Stimulated activated CD8-positive, alpha-beta memory T cell treated with anti-CD3 and anti-CD28 coated beads, Interleukin-2, amount 100 ng/mL, for 1 hour (primary cell): ENCODE measurements at places on chromosomes 5 and 9.

DNA sequence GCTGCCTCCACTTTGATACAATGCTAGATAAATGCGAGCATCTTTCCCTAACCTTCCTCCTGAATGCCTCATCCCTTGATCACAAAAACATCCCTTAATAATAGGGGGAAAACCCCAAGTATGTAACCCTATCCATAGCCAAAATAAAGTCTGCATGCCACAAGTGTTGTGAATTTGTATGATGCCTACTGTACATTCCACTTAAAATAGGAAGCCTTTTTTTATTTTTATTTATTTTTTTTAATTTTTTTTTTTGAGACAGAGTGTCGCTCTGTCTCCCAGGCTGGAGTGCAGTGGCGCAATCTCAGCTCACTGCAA lies 207.0 kb downstream of the AOPEP start:
- no peak for DNase-seq

DNA sequence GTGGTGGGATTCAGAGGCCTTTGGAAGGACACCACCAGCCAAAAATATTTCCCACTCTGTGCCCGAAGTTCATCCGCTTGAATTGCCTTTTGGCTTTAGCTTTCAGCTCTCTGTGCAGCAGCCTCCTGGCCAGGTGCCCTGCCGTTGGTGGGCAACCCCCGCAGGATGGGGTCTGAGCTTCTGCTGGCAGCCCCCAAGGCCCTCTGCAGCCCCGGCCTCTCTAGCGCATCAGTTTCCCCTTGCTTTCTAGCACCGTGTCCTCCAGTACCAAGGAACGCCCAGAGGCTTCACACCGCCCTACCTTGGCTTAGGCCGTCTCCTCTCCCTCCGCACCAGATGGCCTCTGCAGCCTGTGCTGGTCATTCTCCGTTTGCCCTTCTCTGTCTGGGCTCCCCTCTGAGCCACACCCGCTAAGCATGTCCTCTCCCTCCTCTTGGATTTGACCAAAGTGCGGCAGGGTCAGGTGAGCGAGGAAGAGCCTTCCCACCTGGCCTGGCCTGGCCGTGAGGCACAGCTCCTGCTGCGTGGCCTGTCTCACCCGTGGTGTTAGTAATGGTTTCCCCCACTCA lies 4.2 kb upstream of the TSC1 start:
- no peak for DNase-seq

- no peak for DNase-seq
Measured at GRCh38 chr5:1777281-1778137, 22.1 kb downstream of the MRPL36 start.

DNA sequence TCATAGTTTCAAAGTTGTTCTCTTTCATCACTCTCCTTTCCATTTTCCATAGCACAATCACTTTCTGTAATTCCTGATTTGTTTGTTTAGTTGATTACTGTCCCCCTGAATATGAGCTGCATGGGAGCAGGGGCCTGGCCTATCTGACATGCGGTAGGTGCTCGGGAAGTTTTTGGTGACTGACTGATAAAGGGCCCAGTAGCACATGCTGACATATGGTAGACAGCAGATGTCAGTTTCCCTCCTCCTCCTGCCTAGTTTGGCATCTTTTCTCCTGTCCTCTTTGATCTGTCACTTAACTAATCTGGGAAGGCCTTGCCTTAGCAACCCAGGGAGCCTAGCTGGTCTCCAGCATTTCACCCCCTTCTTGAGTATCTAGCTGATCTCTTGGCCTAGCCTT lies 14.4 kb downstream of the GALNT12 start:
- no peak for DNase-seq

DNA sequence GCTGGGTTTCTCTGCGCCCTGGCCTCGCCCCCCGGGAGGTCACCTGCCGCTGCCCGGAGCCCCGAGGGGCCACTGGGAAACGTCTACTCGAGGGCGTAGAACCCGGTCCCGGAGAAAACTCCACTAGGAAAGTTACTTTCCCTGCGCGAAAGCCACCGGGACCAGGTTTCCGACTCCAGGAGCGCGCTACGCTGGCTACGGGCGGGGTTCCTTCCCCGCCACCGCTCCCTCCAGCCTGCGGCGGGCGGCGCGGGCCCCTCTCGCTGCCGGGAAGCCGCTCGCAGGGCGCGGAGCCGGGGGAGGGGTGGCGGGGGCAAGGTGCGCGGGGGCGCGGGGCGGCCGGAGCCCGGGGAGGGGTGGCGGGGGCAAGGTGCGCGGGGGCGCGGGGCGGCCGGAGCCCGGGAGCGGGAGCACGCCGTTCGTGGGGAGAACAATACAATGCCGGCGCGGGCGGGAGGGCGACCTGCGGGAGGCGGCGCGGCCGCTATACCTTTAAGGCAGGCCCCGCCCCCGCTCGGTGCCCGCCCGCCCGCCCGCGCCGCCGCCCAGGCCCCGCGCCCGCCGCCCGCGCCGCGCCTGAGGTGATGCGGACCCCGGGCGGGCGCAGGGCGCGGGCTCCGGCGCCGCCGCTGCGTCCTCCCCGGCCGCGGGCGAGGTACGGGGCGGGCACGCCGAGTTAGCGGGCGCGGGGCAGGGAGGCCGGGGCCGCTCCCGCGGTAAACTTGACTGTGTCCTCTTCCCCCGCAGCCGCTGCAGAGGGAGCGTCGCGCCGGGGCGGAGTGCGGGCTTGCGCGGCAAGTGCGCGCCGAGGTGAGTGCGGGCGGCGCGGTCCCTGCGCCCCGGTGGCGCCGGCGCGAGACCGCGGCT lies 278.1 kb downstream of the AOPEP start:
- DNase-seq: no peak

DNA sequence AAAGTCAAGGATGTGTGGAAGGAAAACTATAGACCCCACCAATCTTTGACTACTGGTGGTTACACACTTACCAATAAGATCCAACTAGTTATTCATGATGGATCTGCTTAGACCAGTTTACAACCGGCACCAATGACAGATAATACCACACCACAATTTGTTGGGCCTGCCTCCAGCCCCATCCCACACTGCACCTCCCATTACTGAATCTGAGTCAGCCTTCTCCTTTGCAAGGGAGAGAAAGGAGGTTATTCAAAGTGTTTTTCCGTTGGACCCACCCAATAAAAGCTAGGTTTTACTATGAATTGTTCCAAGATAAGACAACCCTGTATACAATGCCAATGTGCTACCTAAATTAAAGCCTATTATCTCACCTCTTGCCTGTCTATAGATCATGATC lies 453.5 kb downstream of the MTRR start:
- no peak for DNase-seq

GRCh38 chr5:74141053-74141452 lies 499.5 kb downstream of the ENC1 start:
- DNase-seq: no peak
